ENCODE measurements at places on chromosomes 4 and X.

GRCh38 chr4:104138116-104138515 lies 356.6 kb downstream of the CXXC4 start:
- DNase-seq = no peak

DNA sequence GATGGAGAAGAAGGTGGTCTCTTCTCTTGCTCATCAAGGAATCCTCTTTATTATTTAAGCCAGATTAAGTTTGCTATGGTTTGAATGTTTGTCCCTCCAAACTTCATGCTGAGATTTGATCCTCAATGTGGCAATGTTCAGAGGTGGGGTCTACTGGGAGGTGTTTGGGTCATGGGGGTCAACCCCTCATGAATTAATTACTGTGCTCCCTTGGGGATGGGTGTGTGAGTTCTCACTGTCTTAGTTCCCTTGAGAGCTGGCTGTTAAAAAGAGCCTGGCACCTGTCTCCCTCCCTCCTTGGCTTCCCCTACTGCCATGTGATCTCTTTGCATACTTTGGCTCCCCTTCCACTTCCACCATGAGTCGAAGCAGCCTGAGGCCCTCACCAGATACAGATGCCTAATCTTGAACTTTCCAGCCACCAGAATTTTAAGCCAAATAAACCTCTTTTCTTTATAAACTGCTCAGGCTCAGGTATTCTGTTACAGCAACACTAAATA lies 36.0 kb upstream of the CD38 start:
- no peak for DNase-seq

DNA sequence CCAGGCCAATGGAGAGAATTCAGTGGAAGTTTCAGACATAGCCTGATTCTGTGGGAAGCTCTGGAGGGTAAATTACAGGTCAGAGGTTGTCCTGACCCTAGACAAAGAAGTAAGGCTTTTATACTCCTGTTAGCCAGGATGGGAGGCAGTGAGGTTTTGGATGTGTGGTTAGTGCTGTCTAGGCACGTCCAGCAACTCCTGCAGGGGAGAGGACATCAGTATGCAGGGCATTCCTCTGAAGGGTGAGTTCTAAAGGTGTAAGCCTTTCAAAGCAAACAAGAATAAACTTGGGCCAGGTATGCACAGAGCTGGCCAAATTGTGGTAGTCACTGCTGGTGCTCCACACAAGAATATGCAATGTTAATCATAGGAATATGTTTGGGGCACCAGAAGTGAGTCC lies 562.5 kb downstream of the CCSER1 start:
- DNase-seq = no peak

DNA sequence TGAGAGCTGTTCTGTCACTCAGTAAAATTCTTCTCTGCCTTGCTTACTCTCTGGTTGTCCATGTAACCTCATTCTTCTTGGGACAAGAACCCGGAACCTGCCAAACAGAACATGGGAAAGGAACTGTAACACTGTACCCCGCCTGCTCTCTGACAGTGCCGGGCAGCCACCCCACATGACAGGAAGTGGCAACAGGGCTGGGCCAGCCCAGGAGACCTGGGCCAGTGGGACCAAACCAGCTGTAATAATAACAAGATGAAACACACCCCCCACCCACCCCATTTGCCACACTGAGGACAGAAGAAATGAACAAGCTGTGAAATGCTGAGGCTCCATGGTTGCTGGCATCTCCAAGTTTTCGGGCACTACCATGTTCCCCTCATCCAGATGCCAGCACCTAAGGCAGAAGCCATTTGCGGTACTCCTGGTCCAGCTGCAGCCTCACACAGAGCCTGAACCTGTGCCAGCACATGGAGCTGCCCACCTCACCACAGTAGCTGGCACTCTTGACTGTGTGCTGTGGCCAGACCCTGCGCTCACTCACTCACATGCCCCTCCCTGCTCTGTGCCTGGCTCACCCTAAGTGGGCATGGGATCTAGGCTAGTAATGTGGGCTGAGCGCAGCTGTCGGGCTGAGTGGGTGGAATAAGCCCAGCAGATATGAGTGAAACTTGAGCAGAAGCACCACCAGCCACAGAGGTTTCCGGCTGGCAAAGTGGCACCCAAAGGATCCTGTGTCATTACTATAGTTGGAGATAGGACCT lies 126.2 kb upstream of the UGT8 start:
- no peak for DNase-seq

DNA sequence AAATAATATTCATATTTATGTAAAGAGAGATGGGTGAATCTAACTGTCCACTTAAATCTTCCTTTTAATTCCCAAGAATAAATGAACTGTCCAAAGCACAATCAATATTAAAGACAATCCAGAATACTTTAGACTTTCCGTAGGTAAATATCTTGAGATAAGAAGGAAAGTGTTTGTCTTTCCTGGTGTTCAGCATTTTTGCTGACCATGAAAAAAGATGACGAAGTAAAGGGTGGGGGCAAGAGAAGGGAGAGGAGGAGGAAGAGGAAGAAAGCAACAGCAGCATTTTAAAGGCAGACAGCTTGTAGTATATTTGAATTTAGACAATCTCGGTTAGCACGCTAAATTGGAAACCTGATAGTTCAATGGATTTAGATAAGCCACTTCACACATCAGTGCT lies 498.2 kb downstream of the KCNIP4 start:
- no peak for DNase-seq

DNA sequence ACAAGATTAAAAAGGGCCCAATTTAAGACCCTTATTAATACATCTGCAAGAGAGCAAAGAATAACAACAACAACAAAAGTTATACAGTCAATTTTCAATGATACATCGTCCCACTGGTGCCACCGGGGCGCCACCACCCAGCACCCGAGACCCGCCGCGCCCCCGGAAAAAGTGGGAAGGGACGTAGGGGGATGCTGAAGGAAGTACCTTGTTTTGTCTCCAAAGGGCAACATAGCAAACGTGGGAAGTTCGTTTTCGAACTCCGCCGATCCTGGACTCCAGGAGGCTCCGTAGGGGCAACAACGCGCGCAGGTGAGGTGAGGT lies 1.7 kb downstream of the PDE5A start:
- no peak for DNase-seq

- no peak for DNase-seq
Observed at GRCh38 chrX:44152852-44153251, 179.7 kb upstream of the NDP start.

Measured in A673 (cell line).